ELF-1 (cell line): ENCODE measurements at places on chromosomes 1 and 21.

- DNase-seq = no peak
Observed at GRCh38 chr21:42007356-42007940, 2.7 kb downstream of the ZBTB21 start.

- no peak for DNase-seq
Observed at GRCh38 chr1:205579711-205580110, 52.1 kb downstream of the ELK4 start.

DNA sequence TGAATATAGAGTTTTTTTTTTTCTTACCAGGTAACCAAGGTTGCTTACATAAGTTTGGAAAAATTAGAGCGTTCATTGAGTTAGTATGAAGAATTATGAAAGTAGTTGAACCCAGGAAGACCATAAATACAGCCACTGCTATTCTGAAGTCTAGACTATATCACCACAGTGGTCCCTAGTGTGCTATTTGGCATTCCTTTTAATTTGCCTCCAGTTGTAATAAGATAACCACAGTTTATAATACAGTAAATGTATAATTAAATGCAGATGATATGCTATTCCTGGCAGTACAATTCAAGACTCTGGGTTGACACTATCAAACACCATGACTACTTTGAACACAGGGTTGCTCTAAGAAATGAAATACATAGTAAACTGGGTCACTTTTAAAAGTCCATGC is 270.5 kb downstream of the BRINP2 start:
- no peak for DNase-seq

GRCh38 chr1:156100205-156100995 is 14.1 kb upstream of the LMNA start:
- no peak for DNase-seq

- DNase-seq = no peak
Observed at GRCh38 chr1:225257081-225257480, 170.8 kb downstream of the LBR start.

- no peak for DNase-seq
Observed at GRCh38 chr21:34262469-34262845, 101.3 kb upstream of the KCNE2 start.

- no peak for DNase-seq
Observed at GRCh38 chr1:108041360-108042142, 76.6 kb upstream of the VAV3 start.

GRCh38 chr1:115255154-115255553 is 82.9 kb downstream of the NGF start:
- DNase-seq = no peak

GRCh38 chr1:112464501-112464900 is 44.3 kb upstream of the WNT2B start:
- peak; percentile 90 for DNase-seq

DNA sequence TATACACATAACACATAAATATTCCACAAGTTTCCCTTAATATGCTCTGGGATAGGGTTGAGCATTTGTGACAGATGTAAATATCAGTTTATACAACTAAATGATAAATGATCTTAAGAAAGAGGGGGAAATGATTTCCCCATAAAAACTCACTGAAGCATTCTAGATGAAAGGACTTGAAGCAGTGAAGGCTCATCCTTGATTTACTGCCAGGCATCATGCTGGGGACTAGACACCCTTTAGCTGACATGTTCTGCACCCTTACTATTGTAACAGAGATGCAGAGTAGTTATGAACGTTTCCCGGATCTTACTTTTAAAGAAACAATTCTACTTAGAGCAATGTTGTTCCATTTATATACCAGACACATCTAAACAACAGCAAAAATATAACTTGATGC is 235.8 kb downstream of the PTGER3 start:
- no peak for DNase-seq

DNA sequence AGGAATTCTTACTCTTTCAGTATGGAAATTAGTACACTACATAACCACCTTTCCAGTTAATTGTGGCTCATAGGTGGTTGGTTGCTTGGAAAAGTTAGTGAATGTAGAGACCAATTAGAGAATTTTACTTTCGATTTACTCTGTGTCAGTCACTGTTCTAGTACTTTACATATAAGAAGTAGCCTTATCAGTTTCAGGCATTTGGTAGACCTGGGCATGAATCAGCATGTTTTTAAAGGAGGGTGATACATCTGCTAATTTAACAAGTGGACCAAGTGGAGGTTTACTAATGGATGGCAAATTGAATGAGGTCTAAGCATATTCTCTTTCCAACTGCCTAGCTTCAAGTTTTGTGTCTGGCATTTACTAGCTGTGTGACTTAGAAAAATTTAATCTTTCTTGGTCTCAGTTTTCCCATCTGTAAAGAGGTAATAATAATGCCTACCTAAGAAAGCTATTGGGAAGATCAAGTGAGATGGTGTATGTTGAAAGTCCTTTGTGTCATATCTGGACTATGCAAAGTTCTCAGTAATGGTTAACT is 1158.6 kb downstream of the PLA2G4A start:
- no peak for DNase-seq

- no peak for DNase-seq
Observed at GRCh38 chr1:204278958-204279357, 65.2 kb upstream of the GOLT1A start.

DNA sequence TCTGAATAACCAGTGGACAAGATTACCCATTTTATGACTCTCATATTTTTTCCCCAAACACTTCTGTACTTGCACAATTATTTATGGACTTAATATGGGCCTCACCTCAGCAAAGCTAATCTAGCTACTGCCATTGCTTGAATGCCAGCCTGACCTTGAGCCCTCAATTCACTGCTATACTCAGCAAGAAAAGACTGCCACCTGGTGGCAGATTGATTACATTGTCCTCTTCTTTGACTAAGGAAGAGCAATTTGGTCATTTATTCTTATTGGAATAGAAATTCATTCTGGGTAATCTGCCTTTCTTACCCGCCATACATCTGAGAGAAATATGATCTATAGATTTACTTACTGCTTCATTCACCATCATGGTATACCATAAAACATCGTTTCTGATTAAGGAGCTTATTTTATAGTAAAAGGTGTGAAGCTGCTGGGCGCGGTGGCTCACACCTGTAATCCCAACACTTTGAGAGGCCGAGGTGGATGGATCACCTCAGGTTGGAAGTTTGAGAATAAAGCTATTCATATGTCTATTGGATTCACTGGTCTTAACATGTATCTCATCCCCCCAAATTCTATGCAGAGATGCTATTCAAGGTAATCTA is 32.9 kb upstream of the DIPK1A start:
- DNase-seq = peak; percentile 34

- DNase-seq = no peak
Observed at GRCh38 chr1:246932366-246932700, 585 bp upstream of the AHCTF1 start.

- DNase-seq = no peak
Observed at GRCh38 chr1:217024911-217025310, 301.7 kb upstream of the ESRRG start.

DNA sequence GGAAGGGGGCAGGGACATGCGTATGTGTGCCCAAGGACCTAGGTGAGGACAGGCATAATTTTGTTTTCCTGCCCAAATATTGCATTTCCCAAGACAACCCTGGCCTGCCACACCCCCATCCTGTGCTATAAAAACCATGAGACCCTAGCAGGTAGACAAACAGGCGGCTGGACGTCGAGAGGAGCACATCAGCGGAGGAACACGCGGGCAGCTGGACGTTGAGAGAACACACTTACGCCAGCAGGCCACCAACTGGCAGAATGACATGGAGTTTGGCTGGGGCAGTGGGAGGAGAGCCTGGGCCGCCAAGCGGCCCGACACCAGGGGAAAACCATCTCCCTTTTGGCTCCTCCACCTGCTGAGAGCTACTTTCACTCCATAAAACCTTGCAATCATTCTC is 3.0 kb upstream of the FGGY start:
- no peak for DNase-seq

GRCh38 chr1:207172321-207172720 is 68.3 kb downstream of the C4BPA start:
- DNase-seq = no peak
